LoVo (cell line): ENCODE measurements at places on chromosomes 5 and 9.

GRCh38 chr9:84140535-84141101, 160.0 kb downstream of the RMI1 start:
- DNase-seq = no peak

DNA sequence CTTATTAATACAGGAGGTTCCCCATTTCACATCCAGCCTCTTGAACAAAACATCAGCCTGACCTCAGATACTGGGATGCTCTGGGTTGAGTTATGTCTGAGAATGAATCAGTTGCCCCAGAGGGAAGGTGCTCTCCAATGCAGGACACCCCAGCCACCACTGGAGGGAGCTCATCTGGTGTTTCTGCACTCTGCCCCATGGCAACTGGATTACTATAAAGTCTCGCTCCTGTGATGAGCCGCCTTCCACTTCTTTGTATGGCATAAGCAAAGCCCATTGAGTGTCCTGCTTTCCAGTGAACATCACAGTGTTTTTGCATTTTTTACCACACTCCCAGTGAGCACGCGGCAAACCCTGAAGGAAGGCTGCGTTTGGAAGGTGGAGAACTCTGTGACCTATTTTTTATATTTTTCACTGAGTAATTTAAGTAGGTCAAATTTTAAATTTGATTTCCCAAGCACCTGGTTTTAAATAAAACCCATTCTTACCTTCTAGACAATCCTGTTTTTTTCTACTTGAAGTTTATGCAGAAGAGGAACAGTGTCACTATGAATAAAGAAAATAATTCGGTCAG, 176.9 kb upstream of the WWC1 start:
- DNase-seq = peak; percentile 49

- DNase-seq = no peak
Measured at GRCh38 chr5:178467205-178467567, 123.0 kb downstream of the COL23A1 start.

DNA sequence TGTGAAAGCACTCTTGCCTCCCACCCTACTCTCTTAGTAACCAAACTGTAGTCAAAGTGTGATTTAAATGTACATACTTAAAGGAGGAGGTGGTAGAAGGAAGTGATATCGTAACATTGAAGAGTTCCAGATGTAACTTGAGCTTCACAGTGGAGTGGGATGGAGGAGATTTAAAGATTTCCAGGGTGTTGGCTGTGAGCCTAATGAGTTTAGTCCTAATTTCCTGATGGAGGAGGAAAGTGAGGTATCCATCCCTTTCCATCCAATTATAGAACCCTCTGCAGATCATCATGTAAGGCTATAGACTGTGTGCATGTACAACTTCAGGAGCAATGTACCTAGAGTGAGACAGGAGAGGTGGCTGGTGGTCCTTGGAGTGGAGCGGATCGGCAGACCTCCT, 1163.9 kb upstream of the SEMA6A start:
- no peak for DNase-seq

GRCh38 chr5:134275822-134276221, 49.9 kb upstream of the PPP2CA start:
- no peak for DNase-seq

DNA sequence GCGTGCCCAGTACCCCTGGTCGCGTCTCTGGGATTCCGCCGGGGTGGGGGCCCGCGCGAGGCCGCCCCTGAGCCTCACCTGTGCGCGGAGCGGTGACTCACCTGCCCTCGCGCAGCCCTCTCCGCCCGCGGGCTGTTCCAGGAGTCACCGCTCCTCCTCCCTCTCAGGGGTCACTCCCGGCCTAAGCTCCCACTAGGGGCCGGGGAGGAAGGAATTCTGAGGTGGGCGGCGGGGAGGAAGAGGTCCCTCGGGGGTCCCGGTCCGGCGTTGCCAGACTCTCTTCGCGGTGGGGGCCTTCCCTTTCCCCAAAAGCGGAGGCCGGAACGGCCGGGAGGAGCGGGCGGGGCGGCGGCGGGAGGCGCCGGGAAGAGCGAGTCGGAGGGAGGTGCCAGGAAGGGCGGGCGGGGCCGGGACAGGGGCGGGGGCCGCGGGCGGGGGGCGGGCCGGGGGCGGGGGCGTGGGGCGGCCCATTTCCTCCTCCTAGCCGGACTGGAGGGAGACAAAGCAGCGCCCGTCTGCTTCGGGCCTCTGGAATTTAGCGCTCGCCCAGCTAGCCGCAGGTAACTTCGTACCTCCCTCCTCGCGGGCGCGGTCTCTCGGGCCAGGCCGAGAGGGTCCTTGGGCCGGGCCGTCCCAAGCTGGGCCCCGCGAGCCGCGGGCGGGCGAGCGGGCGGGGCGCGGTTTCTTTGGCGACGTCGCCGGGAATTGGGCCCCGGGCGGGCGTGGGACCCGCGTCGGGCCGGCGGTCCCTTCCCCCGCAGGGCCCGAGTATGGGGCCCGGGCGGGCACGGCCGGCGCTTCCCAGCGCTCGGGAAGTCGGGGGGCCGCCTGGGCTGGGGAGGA, at the start of gene CTNNA1:
Gene CTNNA1 (plus strand): TSS at position 475 of the 843 bp plus-strand sequence. CDS start 28,500 bp downstream, outside the sequence.
- DNase-seq = peak; percentile 86

DNA sequence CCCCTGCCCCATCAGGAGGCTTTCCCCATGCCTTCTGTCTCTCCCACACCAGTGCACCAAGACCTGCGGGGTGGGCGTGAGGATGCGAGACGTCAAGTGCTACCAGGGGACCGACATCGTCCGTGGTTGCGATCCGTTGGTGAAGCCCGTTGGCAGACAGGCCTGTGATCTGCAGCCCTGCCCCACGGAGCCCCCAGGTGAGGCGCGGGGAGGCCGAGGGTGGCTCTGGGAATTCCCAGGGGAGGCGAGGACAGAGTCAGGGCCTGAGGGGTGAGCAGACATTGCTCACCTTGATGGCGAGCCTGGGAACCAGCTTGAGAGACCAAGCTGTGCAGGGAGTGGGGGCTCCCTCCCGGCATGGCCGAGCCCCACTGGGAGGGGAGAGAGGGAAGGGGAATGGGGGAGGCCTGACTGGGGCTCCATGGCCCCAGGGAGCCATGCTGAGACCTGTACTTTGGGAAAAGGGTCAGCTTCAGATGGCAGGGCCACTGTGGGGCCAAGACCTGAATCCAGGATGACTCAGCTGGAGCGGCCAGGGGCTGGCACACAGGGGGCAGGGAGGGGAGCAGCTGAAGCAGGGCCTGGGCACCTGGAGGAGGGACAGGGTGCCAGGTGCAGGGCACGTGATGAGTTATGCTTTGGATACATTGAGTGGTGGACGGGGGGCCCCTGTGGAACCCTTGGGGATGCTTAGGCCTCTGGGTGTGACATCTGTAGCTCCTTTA, 35.2 kb downstream of the FAM163B start:
- no peak for DNase-seq

DNA sequence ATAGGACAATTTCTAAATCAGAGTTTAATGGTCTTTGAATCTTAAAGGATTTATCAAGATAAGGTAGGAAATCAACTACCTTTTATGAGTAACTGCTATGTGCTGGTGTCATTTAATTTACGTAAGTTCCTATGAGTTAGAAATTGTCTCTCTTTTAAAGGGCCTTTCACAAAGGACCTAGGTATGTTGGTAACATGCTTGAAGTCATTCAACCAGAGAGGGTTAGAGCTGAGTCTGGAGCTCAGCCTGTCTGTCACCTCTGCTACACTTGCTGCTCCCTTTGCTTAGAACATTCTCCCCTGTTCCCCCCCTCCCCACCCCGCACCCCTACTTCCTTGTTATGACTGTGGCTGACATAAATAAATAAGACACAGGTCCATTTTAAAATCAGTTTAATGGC, 190.3 kb upstream of the SEMA6A start:
- no peak for DNase-seq

DNA sequence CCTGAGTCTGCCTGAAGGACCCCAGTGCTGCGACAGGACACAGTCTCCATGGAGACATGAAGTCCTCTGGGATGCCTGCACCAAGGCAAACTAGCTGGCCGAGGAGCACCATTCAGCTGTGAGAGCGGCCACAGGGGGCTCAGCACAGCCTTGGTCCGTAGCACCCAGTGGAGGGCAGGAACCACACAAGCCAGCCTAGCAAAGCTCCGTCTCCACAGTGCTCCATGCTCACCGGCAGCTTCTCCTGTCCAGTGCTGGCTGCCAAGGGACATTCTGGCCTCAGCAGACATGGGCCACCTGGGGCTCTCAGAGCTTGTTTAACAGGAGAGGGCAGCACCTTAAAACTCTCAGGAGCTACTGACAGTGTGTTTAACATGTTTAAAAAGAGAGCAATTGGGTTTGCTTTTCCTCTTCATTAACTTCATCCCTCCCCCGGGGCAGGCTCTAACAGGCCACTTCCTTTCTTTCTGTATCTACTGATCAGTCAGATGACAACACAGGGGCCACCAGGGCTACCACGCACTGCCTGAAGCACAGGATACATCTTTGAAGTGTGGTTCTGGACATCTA, 57.0 kb downstream of the SECISBP2 start:
- DNase-seq = no peak

DNA sequence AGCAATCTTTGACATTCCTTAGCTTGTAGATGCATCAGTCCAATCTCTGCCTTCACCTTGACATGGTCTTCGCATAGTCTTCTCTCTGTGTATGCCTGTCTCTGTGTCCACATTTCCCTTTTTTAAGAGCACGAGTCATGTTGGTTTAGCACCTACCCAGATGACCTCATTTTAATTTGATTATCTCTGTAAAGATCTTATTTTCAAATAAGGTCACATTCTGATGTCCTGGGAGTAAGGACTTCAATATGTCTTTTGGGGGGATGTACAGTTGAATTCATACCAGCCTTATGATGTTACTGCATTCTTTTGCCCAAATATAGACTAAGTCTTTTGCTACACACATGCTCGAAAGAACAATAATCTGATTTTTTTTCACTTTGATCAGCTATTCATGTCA, 6.9 kb downstream of the KCTD16 start:
- no peak for DNase-seq

DNA sequence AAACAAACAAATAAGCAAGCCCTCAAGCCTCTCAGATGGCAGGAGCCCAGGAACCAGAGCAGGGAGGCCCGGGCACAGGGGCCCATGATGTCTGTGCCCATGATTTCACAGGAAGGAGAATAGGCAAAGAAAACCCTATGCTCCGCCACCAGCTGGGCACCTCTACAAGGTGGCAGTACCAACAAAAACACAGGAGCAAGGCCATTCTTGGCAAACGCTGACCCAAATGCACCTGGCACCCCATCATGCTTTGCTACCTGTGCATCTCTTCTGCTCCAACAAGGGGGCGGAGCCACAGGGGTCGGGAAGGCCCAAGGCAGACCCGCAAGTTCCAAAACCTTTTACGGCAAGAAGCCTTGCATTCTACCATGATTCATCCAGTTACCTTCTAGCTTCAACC, 3.1 kb downstream of the BRD3 start:
- DNase-seq = no peak

DNA sequence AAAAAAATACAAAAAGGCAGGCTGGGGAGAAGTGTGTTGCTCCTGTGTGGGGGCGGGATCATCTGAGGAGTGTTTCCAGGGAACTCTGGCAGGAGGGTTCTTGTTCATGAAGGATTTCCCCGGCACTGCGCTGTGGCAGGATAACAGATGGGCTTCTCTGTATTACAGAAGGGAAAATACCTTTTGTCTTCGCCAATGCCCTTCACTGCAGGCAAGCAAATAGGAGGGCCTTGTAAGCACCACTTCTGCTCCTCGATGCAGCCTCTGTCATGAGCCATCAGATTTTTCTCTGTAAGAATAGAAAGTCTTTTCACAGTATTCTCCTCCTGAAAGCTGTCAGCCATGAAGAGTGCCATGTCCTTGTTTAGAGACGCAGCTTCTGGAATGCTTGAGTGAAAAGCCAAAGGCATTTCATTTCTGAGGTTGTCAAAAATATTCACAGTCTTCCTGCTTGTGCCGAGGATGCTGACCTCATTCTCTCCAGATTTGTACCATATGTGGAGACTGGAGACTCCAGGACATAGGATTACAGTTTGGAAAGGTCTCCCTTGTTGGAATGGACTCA, 294.0 kb downstream of the YTHDC2 start:
- no peak for DNase-seq

DNA sequence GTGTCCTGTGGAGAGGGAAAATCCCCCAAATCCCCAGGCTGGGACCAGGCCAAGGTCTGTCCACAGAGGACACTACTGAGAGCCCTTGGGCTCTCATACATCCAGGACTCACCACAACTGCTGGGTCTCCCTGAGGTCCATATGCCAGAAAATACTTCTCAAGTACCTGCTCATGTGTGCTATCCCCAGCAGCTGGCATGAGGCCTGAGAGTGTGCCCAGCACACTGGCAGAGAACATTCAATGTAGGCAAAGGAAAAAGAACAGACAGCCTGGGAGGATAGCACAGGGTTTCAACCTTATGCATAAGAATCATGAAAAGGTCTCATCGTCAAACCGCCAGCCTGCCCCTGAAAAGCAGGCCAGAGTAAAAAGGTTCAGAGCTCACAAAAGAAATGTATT, 154.1 kb upstream of the TAS2R1 start:
- DNase-seq = no peak

DNA sequence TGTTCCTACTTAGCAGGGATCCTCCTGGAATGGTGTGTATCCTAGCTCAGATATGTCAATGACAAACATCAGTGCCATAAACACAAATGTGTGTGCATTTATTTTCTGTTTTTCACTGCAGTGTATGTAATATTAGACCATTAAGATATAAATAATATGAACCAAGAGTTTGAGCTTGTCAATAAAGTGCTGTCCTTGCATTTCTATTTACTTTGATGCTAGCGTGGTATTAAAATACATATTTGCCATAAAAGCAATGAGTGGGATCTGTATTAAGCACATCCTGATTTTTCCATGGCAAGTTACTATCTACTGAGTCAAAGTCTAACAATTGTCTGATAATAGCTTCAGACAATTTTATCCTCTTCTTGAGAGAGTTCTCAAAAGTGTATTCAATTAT, 157.6 kb downstream of the DIRAS2 start:
- no peak for DNase-seq
